ENCODE measurements at places on chromosomes 12 and 14.

DNA sequence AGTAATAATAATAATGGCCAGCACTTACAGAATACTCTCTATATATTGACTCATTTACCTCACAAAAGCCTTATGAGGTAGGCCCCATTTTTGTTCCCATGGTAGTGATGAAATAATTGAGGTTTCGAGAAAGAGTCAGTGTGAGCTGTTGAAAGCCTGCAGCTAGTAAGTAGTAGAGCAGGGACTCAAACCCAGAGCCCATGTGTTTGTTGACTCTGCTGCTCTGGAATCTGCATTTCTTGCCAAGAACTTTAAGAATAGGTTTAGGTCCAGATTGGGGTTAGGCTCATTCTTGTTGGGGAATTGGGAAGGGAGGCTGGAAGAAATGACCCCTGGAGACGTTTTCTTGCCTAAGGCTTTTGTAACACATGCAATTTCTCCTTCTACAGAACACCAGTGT is 27.9 kb downstream of the DYRK4 start:
- no peak for DNase-seq

DNA sequence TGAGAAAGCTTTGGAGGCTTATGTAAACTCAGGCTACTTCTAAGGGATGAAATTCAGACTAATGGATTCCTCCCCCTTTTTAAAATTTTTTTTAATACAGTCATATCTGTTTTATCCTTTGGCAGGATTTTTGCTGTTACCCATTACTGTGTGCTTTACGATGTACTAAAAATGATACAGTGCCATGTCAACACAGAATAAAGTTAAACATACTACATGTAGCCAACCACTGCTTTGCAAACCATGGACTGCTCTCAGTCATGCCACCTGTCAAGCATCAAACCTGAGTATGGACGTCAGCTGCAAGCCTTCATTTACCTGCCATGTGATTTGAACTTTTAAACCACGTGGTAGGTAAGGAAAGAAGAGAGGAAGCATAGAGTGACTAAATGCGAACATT is 325.8 kb downstream of the FUT8 start:
- no peak for DNase-seq

DNA sequence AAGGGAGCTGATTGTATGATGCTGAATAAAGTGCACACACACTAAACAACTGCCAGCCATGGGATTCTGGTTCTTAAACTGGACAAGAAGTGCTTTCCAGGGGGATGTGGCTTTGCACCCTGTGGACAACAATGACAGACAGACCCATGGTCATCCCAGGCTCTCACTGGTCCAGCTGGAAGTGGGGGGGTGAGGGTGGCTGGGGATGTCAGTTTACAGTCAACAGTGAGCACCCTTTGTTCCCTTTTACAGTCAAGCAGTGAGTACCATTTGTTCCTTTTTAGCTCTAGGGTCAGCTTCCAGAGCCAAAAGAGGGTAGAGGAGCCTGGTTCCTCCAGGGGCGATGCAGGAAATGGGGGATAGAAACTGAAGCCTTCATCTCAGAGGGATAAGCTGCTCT is 100.7 kb downstream of the SMOC1 start:
- DNase-seq = no peak

- no peak for DNase-seq
Observed at GRCh38 chr12:98059659-98060343, 455.6 kb upstream of the TMPO start.

GRCh38 chr14:50085570-50086320 is 30.6 kb downstream of the VCPKMT start:
- no peak for DNase-seq

DNA sequence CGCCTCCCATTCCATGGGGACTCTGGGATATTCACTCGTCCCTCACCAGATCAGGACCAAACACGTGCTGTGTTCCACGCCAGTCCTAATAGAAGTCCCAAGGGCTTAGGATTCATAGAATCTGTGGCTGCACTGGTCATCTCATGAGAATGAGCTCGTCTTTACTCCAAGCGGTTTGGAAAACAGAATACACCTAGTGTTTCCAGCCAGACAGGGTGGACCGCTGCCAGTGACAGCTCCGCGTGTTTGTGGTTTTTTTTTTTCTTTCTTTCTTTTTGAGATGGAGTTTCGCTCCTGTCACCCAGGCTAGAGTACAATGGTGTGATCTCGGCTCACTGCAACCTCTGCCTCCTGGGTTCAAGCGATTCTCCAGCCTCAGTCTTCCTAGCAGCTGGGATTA is 75.1 kb downstream of the GLT1D1 start:
- no peak for DNase-seq

GRCh38 chr12:88897723-88898122 is 317.5 kb upstream of the KITLG start:
- no peak for DNase-seq

All from NCI-H2081 (cell line).